ENCODE measurements at places on chromosomes 1 and 21.
A peak's percentile ranks its signal among the peaks of the same experiment; 100 is the strongest.

DNA sequence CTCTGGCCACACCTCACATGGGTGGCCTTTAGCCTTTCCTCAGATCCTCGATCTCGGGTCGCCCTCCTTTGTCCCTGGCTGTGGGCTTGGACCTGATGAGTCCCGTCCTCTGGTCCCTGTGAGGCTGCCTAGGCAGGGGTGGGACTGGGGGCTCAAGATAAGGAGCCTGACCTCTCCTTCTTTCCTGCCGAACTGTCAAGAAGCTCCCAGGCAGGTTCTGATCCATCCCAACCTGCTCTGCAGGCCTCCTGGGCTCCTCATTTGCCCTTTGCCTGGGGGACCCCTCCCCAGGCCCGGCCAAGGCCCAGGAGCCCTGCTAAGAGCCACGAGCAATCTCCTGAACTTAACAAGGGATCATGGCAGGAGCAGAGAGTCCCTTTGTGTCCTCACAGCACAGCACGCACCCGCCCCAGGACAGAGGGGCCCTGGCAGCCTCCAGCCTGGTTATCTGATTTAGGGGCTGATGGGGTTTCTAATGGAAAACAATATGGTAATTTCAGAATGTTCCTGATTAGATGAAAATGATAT, 82.4 kb upstream of the POU3F1 start:
- no peak for DNase-seq

DNA sequence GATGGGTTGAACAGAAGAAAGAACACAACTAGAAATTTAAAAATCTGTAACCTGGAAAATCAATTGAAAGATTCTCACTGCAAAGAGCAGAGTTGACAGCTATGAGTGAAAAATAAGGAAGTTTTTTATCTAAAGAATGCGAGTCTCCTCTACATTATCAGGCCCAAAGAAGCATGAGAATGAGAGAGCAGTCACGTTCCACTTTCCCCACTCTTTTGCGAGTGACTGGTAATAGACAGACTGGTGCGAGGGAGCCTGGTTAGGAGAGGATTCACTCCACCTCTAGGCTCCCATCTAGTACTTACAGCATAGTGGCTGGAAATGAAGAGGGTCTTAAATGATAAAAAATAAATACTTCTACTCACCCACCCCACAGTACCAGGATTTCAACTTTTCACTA, 52.0 kb downstream of the PRDX6 start:
- DNase-seq: no peak

- DNase-seq: no peak
These were observed 76.5 kb downstream of the BCAR3 start for GRCh38 chr1:93605026-93605568.

- DNase-seq: peak; percentile 47
These were observed 101.3 kb upstream of the ACTL8 start for GRCh38 chr1:17653728-17654351.

GRCh38 chr1:15671430-15671829, 12.7 kb upstream of the PLEKHM2 start:
- no peak for DNase-seq

GRCh38 chr21:42465008-42465802, 30.8 kb downstream of the RSPH1 start:
- no peak for DNase-seq

DNA sequence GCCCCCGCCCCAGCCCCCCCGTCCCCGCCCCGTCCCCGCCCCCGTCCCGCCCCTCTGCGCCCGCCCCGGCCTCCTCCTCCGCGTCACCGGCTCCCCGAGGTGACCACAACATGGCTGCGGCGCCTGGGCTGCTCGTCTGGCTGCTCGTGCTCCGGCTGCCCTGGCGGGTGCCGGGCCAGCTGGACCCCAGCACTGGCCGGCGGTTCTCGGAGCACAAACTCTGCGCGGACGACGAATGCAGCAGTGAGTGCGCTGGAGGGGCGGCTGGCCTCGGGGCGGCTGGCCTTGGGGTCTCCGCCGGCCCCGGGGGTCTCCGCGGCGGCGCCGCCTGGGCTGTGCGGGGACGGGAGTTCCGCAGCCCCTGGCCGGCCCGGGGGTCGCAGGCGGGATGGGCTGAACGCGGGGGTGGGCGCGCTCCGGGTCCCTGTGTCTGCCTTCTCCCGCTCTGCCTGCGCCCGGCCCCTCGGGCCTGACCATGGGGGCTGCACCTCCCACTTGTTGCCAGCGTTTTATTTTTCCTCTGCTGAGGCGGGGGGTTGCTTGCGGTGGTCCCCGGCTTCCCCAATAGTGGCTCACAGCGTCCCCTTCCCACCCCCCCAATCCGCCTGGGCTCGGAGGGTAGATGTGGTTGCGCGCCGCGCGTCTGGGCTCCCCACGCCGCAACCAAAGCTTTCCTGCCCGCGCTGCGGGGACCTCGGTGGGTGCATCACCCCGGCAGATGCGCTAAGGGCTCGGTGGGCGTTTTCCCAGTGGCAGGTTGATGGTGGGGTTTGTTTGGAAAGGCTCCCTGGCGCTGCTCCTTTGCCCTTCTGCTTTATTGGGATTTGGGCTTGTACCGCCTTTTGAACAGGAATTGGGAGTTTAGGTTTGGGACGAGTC, at the start of gene MIA3:
MIA3 (plus strand) TSS at position 97 of the 879 bp plus-strand sequence; CDS start at position 111, 14 bp downstream.
- DNase-seq: peak; percentile 87

DNA sequence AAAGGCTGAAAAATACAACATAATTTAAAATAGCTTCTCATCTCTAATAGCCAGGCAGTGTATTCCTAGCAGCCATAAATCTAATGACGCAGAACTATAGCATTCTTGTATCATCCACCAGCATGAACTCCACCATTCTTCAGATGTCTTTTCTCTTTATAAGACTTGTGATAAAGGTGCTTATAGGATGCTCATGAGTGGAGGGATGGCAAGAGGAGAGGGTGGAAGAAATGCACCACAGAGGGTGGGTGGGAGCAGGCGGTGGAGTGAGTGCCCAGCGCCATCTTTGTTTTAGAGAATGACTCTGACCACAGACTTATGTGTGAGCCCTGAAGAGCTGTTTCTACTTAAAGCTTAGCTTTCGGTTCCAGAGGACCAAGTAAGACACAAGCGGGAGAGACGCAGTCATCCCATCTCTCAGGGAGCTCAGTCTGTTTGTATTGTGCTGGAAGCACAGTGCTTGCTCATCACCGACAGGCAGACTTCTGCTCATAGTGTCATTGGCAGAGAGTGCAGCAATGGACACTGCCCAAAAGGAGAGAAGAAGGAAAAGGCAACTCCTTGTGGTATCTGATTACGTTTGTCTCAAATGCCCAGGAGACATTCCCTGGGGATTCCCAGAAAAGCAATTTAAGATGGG, 65.6 kb downstream of the KCNJ15 start:
- no peak for DNase-seq

DNA sequence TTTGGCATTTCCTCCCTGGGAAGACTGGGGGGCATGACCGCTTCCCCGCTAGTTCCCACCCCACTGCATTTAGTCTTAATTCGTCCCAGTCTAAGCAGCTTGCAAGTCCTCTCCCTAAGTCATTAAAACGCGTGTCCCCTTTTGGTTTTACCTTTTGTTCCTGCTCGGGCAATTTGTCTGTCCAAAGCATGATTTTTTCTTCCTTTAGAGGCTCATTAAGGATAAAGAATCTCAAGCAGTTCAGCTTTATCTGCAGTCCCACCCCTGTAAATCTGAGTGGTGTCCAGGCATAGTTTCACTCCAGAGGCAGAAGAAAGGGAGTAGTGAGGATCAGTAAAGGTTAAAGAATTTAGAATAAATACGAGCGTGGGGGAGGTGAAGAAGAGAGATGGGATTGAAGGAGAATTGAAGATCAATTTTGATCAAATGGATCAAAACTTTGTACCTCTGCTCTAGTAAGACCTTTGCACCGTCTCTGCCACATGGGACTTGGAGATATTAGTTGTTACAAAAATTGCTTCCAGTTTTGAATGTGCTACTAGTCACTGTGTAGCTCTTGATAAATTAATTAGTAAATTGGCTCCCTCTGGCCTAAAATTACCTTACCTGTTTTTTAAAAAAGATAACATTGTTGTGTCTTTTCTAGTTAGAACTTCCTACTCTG, 989 bp upstream of the ETV3 start:
- no peak for DNase-seq

DNA sequence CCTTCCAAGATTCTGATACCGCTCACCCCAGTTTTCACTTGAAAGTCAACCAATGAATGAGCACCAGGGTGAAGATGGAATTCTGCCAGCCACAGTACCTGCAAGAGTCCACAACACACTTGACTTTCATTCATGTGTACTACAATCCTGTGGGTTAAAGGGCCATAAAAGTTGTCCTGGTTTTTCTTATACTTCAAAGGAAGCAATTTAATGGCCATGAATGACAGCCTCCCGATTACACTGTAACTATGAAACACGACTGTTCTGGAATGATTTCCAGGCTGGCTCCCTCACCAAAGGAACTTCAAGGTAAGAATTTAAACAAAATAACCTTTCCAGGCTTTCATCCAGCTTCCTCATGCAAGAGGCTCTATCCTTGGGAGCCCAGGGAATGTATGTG, 502.8 kb downstream of the SMYD3 start:
- no peak for DNase-seq

- DNase-seq: no peak
These were observed at the start of gene CD34 for GRCh38 chr1:207910591-207911354. Gene CD34, minus strand, starts transcription at chr1:207911125. Its CDS starts 45 bp downstream, at chr1:207911080.

- no peak for DNase-seq
These were observed 20.2 kb downstream of the C1orf174 start for GRCh38 chr1:3879787-3880428.

- peak; percentile 12 for DNase-seq
These were observed 77.3 kb upstream of the BCAR3 start for GRCh38 chr1:93758842-93759515.

DNA sequence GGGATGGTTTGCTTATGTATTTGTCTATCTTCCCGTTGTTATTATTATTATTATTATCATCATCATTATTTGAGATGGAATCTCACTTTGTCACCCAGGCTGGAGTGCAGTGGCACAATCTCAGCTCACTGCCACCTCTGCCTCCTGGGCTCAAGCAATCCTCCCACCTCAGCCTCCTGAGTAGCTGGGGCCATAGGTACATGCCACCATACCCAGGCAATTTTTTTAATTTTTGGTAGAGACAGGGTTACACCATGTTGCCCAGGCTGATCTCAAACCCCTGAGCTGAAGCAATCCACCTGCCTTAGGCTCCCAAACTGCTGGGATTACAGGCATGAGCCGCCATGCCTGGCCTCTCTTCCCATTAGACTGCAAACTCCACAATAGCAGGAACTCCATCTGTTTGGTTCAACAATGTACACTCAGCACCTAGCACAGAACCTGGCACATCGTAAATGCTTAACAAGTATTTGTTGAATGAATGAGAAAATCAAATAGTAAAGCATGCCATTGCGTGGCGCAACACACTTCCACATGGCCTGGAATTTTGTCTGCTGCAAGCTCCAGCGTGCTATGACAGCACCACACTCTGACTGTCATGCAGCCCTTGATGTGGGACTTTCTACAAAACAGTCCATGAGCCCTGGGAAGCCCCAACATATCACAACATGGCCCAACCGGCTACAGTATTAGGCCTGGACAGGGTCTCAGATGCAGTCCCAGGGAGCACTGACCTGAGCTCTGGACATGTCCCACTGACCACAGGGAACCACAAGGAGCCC, 3.8 kb upstream of the TINAGL1 start:
- no peak for DNase-seq

DNA sequence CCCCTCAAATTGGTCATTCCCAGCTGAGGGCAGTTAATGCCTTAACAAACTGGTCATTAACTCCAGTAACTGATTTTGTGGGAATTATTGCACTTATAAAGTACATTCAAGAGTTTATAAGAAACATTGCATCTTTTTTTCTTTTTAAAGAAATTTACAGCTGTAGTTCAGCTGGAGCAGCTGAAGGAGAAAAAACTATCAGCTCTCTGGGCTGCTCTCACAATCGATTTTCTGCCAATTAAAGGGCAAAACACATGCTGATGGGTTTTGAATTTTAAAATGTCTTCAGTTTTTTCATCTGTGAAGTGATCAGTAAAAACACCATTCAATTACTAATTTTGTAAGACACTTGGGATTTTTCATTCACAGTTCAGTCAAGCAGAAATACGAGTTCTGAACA, 74.7 kb downstream of the KIFAP3 start:
- no peak for DNase-seq

DNA sequence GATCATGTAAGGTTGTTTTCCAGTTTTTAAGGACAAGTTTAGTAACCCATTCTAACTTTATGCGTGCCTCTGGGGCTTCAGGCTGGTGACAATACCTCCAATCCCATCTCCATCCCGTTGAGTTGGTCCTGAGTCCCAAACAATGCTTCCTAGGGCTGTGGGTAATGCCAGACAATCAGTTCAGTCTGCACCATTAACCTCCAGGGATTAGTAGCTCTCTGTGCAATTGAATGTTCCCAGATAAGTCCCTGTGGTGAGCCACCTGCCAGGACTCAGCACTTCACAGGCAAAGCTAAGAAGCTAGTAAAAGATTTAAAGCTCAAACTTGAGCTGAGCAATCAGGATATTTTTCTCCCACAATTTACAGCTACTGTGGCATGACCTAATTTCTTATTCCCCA, 462.2 kb upstream of the PTBP2 start:
- DNase-seq: no peak

DNA sequence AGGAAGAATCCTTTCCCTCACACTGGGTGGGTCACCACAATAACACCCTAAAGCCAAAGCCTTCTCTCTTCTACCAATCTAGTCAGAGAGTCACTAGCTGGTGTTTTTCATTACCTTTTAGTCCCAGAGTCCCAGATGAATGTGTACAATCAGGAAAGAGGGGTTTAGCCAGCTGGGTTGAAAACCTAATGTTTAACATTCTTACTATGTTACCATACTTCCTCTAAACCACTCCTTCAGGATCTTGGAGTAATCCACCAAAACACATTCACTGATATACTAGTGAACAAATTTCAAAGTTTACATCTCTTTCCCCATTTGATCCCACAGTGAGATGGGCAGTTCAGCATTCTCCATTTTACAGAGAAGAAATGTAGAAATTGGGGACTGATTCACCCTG, 9.7 kb downstream of the LPAR3 start:
- DNase-seq: no peak

Measured in COLO829 (cell line).